ENCODE measurements at places on chromosomes 12 and 14.

DNA sequence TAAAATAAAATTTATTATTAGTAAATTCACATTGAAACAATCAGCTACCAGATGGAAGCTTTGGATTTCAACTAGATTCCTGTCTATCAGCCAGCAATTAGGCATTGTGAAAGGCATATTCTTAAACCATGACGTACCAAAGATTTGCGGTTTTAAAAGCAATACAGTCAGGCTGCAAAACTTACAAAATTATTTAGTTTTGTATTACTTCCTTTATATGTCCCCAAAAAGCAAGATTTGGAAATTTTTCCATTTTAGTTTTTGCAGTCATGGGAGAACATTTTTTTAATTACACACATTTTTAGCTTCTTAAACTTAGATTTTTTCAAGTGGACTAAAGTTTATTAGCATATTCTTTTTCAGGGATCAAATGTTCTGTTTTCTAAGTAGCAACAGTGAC is 225.0 kb upstream of the KITLG start:
- no peak for DNase-seq

GRCh38 chr14:73397810-73398209 is 60.5 kb downstream of the NUMB start:
- DNase-seq, result no peak

- no peak for DNase-seq
These were observed 148.2 kb downstream of the SLC41A2 start for GRCh38 chr12:104809706-104810385.

GRCh38 chr14:105018414-105018813 is 2.5 kb downstream of the CDCA4 start:
- DNase-seq, result no peak

GRCh38 chr12:82708061-82708879 is 21.6 kb downstream of the TMTC2 start:
- no peak for DNase-seq

- DNase-seq, result no peak
These were observed 844 bp downstream of the GLTP start for GRCh38 chr12:109879351-109880042.

- no peak for DNase-seq
These were observed 16.1 kb upstream of the KRT73 start for GRCh38 chr12:52634266-52635056.

GRCh38 chr14:54686871-54687749 is 120.2 kb downstream of the SAMD4A start:
- DNase-seq, result no peak

DNA sequence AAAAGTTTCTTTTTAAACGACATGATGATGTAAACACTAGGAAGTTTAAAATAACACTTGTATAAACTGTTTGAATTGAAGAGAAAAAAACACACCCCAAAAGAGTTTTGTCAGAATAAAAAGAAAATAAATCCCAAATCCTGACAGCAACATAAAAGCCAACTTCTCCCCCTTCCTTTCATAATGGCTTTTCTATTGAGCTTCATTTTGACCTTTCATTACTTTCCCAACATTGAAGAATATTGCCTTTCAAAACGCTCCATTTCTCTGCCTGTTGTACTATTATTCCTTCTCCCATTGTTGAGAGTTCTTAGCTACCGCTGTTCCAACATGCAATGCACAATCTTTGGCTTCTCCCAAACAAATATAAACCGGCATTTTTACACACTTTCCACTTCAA is 448.5 kb downstream of the BCAT1 start:
- no peak for DNase-seq

- no peak for DNase-seq
These were observed 57.4 kb downstream of the PAPOLA start for GRCh38 chr14:96559571-96559970.

- no peak for DNase-seq
These were observed 65.8 kb downstream of the PITPNM2 start for GRCh38 chr12:123085066-123085465.

- no peak for DNase-seq
These were observed 15.9 kb downstream of the PACS2 start for GRCh38 chr14:105330491-105330895.

GRCh38 chr12:3090240-3091037 is 13.3 kb downstream of the TSPAN9 start:
- DNase-seq, result no peak

DNA sequence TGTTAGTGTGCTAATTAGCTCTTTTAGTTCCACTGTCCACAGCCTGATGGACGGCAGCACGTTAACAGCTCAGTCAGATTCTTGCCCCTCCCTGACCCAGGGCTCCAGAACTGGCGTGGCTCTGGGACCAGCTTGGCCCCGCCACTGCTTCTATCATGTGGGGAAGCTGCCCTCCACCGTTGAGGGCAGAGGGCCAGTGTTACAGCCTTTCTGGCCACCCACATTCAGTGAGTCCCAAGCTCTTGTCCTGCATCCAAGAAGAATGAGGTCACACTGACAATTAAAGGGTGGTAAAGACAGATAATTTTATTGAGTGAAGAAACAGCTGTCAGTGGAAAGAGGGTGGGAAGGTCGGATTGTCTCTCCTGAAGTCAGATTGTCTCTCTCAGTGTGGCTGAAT is 36.9 kb downstream of the BCL2L14 start:
- no peak for DNase-seq

DNA sequence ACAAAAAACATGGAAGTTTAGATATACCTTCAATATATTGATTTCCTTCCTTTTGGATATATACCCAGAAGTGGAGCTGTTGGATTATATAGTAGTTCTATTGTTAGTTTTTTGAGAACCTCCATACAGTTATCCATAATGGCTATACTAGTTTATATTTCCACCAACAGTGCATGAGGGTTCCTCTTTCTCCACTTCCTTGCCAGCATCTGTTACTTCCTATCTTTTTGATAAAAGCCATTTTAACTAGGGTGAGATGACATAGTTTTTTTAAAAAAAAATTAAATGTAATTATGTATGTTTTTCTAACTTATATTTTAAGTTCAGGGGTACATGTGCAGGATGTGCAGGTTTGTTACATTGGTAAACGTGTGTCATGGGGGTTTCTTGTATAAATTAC is 10.0 kb upstream of the SLC38A4 start:
- no peak for DNase-seq

- no peak for DNase-seq
These were observed 55.4 kb downstream of the ASCL1 start for GRCh38 chr12:103012884-103013283.

GRCh38 chr12:57106021-57106708 is 5.0 kb downstream of the STAT6 start:
- no peak for DNase-seq

DNA sequence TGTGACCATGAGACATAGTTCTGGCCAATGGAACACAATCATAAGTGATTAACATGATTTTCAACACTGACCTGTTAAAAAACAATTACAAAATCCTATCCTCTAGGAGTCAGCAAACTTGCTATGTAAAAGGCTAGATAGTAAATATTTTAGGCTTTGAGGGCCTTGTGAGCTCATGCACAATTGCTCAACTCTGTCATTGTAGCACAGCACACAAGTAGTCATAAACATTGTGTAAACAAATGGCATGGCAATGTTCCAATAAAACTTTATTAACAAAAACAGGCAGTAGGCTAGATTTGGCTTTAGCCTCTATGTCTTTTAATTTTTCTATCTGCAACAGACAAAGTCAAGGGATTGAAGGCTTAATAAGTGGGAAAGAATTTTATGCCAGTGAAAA is 350.7 kb downstream of the C12orf50 start:
- no peak for DNase-seq

DNA sequence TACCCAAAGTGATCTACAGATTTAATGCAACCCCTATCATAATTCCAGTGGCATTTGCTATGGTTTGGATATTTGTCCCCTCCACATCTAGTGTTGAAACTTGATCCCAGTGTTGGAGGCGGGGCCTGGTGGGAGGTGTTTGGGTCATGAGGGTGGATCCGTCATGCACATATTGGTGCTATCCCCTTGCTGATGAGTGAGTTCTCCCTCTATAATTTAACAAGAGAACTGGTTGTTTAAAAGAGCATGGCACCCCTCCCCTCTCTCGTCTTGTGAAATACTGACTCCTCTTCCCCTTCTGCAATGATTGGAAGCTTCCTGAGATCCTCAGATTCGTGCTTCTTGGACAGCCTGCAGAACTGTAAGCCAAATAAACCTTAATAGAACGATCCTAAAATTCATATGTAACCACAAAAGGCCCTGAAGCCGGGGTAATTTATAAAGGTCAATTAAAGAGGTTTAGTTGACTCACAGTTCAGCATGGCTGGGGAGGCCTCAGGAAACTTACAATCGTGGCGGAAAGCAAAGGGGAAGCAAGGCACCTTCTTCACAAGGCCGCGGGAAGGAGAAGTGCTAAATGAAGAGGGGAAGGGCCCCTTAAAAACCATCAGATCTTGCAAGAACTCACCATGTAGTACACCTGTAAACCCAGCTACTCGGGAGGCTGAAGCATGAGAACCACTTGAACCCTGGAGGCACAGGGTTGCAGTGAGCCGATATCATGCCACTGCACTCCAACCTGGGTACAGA is 41.2 kb downstream of the SLC39A9 start:
- DNase-seq, result no peak

DNA sequence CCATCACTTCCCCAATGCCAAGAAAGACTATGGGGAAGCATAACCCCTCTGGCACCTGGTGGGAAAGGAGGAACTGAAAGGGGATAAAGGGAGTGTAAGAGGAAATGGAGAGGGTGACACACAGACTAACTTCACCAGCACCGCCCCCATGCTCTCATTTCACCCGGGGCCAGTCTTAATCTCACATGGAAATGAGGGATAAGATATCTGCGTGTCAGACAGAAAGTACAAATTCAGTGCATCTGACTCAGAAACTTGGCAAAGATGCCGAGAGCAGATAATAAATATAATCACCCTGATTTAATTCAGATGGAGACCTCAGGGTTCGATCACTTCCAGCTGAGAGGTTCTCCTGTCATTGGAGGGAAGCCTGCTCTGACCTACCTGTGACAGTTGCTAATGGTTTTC is 191.6 kb downstream of the DUSP6 start:
- peak; percentile 13 for DNase-seq

DNA sequence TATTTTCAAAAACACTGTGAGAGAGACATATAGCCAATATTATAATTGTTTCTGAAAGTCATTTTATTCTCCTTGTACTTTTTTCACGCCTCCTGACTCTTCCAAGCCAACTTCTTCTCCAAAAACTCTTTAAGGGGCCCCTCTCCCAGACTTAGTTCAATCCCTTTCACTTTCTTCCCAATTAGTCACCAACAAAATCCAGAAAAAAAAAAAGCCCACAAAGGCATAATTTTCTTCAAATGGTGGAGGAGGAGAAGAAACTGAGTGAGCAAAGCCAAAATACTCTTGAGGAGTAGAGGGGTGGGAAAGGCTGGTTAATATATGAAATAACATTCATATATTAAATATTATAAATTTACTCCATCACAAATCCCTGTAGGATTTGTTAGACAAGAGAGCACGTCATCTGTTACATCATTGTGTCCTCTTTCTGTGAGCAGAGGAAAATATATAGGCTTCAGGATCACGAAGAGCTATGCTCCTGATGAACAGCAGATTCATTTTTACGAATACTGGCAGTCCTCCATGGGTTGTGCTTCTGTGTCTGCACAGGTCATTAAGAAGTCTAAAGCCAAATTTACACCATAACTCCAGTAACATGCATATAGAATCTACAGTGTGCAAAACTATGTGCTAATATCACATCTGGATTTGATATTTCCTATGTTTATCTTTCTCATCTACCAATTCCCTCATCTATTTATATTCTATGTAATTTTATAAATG is 25.9 kb upstream of the NID2 start:
- no peak for DNase-seq

DNA sequence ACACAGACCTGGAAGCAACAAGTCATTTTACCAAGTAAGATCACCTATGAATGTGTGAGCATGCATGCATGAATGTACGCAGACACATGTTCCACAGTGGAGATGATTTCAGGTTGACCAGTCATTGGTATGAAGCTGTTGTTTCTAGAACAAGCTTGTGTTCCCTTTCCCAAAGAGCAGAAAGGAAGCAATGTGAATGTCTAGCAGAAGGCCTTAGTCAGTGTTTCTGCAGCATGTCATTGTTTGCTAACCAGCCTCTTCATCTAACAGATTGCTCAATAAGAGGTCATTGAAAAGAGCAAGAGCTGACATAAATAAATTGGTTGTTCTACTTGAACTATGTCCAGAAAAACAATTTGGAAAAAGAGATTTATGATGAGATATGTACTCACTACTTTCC is 191.4 kb downstream of the PLCZ1 start:
- no peak for DNase-seq

DNA sequence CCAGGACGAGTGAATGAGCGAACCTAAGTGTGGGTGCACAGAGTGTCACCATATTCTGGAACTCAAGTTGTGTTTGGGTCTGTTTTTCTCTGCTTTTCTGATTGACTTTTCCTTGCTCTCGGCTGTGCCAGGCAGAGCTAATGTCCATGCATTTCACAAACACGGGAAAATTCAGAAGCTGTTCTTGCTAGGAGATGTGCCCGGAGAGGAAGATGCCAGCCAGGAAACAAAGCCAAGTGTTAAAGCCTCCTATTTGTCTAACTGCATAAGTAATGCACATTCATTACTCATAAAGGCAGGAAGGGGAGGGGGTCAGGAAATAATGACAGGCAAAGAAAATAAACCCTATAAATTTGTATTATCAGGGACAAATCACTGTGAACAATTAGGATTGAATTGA is 250.4 kb upstream of the SFSWAP start:
- no peak for DNase-seq

DNA sequence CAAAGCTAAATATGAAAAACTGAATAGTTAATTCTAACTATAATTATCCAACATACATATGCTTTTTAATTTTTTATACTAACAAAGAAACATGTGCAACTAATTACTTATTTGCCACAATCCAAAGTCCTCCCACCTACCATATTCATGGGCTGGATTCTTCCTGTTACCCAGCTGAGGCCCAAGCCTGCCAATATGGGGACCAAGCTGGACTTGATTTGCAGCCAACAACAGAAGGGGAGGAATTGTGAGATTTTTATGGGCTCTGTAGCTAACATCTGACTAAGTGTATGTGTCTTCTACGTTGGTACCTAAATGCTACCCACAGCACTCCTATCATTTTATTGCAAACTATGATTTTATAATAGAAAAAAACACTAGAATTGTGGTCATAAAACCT is 13.1 kb upstream of the ANKS1B start:
- DNase-seq, result no peak

DNA sequence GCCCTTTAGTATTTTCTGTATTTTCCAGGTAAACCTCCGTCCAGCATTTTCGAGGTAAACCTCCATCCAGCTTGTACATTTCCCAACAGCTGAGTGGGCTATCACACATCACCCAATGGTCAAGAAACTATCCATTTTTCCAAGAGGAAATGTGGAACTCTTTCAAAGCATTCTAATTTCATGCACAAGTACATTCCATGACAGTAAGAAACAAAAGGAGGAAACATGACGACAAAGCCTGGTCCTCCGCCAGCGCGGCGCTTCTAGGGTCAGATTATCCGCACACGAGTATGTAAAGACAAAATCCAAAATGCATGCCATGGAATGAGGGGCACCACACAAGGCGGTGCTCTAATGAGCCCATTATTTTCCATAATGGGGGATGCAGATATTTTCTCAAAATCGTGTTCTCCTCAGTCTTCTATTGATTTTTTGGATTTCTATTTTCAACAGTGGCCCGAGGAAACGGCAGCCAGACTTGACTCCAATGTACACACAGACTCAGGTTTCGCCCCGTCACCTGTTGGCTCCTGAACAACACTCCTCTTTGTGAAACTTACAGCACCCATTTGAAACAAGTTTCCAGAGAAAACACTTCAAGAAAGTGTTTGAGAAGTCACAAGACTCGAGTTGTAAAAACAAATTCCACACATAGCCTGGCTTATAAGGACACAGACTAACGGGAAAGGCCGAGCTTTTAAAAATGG is 107.4 kb downstream of the PRICKLE1 start:
- no peak for DNase-seq

Data from stimulated activated naive B cell treated with anti-CD40 and anti-IgM and Interleukin-4, amounts not matched to agents 10 μg/mL and 1 μg/mL and 100 μg/mL, for 72 hours (primary cell).